Activated naive CD4-positive, alpha-beta T cell treated with Interleukin-2 at 50 U/mL for 16 hours (primary cell): ENCODE measurements at places on chromosomes 6 and 20.

DNA sequence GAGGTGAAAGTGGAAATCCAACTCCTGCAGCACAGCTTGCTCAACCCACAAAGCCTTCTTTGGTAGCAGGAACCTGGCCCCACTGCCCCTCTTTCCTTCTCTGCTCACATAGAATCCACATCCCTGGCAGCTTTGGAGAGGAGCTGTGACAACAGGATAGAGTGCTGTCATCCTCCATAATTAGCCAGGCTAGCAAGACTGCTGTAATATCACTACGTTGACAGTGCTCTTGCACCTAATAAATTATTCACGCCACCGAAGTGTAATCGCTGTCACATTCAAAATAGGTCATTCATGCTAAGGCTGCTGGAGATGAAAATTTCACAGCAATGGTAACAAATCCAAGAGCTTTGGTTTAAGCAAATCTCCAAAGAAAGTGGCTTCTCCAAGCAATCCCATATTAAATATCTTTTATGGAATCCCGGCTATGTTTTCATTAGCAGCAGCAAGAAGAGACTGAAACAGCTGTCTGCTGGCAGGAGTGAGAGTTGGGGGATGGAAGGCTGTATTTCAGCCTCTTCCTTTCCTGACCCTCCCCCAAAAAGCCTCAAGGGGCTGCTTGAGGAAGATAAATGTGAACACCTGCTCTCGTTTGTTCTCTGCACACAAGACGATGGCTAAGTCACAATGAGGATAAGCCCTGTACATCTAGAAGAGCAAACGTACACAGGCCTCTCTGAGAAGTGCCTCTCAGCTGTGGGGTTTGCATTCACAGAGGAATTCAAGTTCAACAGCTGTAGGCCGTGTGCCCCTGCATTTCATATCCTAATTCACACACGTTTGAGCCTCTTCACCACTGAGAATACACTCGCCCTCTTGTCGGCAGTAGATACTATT lies 16.5 kb downstream of the RIPOR2 start:
- no peak for DNase-seq

DNA sequence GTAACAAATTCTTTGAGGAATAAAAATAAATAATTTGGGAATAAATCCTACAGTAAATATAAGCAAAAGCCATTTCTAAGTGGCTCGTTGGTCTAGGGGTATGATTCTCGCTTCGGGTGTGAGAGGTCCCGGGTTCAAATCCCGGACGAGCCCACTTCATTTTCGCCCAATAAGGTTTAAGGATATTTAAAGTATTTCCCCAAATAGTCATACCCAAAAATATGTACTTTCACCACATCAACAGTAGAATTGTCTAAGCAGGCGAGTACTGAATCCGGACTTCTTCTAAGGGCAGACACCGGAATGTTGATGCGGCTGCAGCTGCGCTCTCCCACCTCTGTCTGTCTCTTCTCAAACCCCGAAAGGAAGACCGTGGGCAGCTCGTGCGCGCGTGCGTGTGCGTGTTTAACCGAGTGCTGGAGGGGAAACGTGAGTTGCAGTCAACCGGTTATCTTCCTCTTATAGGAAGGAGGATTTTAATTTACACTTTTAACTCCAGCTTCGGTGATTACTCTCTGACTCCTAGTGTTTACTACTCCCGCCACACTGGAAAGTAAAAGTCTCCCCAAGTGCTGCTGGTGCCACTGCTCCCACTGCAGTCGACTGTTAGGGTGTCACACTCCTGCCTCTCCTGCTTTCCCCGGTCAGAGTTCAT lies 155.7 kb upstream of the PRSS16 start:
- DNase-seq: peak; percentile 11

DNA sequence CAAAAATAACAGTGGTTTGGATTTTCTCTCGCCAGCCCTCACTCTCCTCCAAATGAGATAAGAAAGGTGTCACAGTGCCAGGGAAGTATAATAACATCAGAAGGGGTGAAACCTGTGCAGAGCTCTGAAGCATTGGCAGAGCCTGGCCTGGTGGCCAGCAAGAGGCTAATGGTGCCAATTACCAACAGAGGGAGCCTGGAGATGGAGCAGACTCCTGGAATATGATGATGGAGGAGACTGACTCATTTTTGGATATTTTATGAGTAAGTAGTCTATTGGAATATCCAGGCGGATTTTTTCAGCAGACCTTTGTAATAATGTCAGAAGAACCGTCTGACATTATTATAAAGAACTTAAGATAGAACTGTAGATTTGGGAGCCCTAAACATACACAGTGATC lies 442.6 kb upstream of the MARCKS start:
- DNase-seq: no peak

DNA sequence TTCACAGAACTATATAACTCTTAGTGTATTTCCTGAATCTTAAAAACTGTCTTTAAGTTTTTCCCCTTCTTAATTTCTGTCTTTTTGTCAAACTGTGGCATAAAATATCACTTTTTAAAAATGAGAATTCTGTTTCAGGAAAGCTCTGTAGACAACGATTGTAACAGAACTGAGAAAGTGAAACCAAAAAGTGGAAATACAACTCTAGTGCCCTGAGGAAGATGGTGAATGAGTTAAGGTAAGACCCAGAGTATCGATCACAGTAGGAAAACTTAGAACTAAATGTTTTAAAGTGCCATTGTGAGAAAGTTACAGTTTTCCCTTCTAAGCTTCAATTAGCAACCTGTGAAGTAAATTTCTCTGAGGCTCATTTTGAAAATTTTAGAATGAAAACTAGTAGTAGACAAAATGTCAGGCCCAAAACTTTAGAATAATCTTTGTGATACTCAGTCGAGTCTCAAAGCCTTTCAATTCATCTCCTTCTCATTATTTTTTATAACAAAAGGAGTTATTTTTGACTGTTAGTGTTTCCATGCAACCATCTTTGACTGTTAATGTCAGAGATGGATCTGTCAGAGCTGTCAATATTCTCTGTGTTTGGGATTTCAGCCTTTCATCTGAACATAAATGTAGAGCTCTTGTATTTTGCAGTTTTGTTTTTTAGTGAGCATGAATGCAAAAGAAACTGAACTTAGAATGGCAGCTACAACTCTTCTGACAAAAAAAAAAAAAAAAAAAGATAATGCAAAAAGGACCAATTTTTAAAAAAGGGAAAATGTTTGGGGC lies 19.0 kb upstream of the TRDN start:
- DNase-seq: no peak

GRCh38 chr6:149541139-149541538 lies 4.7 kb downstream of the PPIL4 start:
- DNase-seq: no peak

DNA sequence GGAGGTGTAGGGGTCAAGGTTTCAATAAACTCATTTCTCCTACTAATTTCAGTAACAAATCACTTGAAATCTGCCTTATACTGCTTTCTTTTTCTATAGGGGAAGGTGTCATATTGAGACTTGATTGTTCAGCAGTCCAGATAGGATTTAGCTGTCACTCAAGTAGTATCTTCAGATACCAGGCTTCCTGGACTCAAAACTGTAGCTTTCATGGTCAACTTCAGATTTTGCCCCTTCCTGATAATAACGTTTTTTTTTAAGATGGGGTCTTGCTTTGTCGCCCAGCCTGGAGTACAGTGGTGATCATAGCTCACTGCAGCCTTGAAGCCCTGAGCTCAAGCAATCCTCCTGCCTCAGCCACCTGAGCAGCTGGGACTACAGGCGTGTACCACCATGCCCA lies 77.8 kb downstream of the JAG1 start:
- no peak for DNase-seq
